ENCODE measurements at places on chromosomes 16 and 17. TPM values are rescaled to one million over a fixed set of nuclear protein-coding genes. Genes with fewer than 3 reads are reported as not detected.

DNA sequence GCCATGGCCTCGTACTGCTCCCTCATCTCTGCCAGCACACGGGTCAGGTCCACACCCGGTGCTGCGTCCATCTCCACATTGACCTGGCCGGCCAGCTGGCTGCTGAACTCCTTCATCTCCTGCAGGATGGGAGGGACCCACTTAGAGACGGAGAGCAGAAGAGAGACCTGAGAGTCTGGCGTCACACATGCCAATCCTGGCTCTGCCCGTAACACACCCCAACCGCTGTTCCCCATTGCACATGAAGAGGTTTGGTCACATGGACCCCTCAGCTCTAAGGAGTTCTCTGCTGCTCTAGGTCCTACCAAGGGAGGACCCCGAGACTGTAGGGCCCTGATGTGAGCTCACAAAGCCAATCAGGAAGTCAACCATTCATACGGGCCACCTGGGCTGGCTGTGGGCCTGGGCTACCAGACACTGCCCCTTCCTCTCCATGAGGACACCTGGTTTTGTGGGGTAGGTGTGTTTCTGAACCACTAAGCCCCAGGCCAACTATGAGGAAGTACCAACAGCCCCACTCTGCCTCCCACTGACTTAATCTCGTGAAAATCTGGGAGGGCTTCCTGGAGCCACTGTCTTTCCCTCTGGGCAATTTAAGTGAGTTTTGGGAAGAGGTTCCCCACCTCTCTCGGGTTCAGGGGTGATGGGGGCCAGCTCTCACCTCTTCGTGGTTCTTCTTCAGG, 2.4 kb downstream of the KRT15 start:
- no peak for DNase-seq
- H3K27me3 ChIP-seq: no peaks in the 10 kb centered on the region
- no peak overlapping the region for H3K4me3 ChIP-seq
- H3K36me3 ChIP-seq: no peaks in the 10 kb centered on the region
- H3K27ac ChIP-seq: no peak overlapping the region
- H3K4me1 ChIP-seq: no peaks in the 10 kb centered on the region

DNA sequence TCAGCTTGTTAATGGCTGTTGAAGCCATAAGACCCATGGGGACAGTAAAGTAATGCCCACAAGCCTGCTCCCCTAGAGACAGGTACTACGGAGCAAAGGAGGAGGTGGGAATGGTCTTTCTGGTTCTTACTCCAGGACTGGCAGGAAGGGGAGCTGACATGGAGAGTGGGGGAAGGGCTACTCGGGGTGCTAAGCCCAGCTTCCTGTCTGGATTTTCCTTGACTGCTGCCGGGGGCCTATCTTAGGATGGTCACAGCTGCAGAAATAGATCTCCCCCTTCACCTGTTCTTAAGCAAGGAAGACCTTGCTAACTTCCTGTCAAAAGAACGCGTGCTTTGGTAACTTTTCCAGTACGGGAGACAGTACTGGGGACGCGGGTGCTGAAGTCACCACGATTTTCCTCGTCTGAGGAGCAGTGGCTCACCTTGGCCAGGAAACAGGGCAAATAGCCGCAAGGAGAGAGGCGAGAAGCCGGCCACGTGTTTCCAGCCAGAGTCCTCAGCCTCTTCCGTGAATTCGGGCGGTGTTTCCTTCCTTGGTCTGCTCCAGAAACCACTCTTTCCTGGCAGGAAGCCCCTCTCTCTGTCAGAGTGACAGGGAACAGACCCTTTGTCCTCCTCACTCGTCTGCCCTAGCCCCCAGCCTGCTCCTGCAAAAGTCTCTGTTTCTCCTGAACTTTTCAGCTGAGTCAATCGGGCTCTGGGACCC, 656 bp upstream of the PRR29 start:
- H3K4me1 ChIP-seq: 0 out of 2 replicates have a peak, but pooled peaks cover 3% of the 10 kb centered on the region
- DNase-seq: peak; percentile 54
- 0 out of 3 replicates have a peak, but pooled peaks cover 2% of the 10 kb centered on the region for H3K36me3 ChIP-seq
- H3K4me3 ChIP-seq: peak overlapping the region; percentile 91
- H3K27me3 ChIP-seq: peaks cover 6% of the 10 kb centered on the region

DNA sequence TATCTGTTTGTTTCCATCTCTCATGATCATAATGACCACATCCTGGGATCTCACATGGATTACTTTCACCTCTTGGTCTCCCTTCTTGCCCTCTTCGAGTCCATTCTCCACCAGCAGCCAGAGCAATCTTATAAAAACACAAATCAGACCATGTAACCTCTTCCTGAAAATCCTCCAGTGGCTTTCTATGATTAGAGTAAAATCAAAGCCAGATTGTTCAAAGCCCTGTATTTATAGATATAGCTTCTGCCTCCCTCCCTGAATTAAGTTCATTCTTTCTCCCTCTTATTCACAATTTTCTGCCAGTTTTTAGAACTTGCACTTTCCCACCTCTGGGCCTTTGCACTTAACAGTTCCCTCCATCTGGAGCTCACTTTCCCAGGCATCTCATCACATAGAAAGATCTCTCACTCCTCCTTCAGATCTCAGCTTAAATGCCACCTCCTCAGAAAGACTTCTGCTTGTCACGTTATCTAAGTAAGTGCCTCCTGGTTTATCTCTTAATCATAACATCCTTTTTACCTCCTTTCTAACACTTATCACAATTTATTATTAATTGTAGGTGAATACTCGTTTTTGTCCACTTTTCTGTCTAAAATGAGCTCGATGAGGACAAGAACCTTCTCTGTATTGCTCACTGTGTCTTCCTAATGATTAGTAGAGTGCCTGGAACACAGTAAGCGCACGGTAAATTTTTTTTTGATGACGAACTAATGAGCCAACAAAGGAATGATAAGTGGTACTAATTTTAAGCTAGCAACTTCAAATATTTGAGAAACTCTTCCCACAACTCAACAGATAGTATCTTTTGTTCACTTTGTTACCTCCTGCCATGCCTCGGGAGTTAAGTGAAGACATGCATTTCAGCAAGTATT, 80.5 kb downstream of the CYB561 start:
- no peak for DNase-seq
- H3K36me3 ChIP-seq: no peaks in the 10 kb centered on the region
- no peak overlapping the region for H3K4me3 ChIP-seq
- no peaks in the 10 kb centered on the region for H3K27me3 ChIP-seq
- no peaks in the 10 kb centered on the region for H3K4me1 ChIP-seq

The ACSM3 gene
- 3.1 TPM for total RNA-seq

DNA sequence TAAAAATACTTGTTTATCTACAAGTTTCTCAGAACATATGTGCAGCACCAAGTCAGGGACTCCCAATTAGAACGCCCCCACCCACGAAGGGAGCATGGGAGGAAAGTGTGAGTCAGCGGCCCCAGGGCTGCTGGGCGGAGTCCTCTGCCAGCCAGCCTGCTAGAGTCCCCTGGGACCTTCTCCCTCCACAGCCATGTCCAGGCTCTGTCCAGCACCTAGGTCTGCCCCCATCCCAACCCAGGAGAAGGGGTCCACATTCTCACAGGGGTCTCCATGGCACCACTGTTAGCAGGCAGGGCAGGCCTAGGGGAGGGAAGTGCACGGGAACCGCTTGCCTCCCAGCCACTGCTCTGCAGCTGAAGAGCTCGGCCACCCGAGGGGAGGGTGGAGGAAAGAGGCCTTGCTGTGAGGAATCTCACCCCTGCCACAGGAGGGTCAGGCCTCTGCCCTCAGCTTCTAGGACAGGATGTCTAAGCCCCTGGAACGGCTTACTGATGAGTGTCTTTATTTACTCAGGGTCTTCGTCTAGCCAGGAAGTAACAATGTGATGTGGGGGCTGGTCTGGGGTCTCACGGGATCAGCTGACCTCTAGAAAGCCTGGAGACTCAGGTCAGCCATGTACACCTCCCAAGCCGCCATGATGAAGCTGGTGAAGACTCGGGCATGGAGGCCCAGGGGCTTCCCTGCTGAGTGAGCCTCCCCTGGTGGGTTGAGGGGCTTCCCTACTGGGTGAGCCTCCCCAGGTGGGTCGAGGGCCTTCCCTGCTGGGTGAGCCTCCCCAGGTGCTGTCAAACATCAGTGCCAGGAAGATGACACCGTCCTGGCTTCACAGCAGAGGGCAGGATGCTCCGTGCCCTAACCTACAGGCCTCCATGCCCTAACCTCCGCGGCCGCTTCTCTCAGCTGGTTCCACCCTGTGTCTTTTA, 190.3 kb downstream of the RBFOX3 start:
- H3K27me3 ChIP-seq: no peaks in the 10 kb centered on the region
- H3K4me3 ChIP-seq: peak overlapping the region; percentile 20
- H3K27ac ChIP-seq: no peak overlapping the region

DNA sequence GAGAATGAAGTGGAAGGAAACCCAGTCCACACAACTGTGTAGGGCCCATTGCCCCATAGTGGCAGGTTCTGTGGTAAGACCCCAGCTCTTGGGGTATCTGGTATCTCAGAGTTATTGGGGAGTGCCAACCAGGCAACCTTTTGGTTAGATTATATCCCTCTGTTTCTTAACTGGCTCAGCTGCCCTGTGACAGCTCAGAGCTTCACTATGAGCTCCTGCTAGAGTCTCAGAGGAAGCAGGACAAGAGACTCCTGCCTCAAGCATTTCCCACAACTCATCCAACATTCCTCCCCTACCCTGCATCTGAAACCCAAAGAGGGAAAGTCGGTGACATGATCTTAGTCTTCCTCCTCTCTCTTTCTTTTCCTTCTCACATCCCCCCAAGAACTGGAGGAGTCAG, 292.3 kb downstream of the SHISA9 start:
- no peaks in the 10 kb centered on the region for H3K27me3 ChIP-seq
- no peak overlapping the region for H3K27ac ChIP-seq
- no peaks in the 10 kb centered on the region for H3K36me3 ChIP-seq
- DNase-seq: no peak

GRCh38 chr17:79883202-79883601, 44.0 kb upstream of the CBX4 start:
- no peak for DNase-seq
- H3K27me3 ChIP-seq: no peaks in the 10 kb centered on the region
- H3K36me3 ChIP-seq: no peaks in the 10 kb centered on the region
- H3K4me1 ChIP-seq: no peaks in the 10 kb centered on the region
- no peak overlapping the region for H3K4me3 ChIP-seq

The VEZF1 gene
- total RNA-seq: 57.7 TPM

DNA sequence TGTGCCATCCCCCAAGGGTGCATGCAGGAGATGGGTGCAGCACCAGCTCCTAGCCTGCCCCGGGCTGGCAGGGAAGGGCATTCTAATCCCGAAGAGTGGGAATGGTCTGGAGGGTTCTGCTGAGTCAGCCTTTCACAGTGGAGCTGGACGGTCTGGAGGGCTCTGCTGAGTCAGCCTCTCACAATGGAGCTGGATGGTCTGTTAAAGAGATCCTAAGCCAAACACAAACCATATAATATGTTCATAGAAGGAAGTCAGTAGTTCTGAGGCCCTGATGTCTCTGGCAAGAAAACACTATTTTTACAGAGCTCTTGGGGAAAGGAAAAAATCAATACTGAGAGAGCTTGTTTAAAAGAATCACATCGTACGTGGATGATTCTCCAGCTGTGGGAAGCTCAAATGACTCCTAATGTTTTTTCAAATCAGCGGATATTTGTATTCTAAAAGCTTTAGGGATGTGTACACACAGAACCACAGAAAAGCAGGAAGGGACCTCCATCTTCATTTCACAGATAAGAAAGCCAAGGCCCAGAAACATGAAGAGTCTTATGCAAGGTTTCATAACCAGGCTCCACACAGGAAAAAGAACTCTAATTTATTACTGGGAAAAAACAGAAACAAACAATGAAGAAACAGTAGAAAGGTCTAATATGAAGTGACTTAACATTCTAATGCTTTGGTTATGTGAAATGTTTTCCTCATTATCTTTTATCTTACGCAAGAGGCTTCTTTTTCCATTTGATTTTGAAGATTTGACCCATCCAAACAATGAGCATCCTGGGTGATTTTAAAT, 176.3 kb downstream of the VPS53 start:
- no peak for DNase-seq
- no peak overlapping the region for H3K27ac ChIP-seq

The KRTAP17-1 gene
- total RNA-seq: not detected

GRCh38 chr17:49741009-49741691, 22.8 kb downstream of the FAM117A start:
- no peaks in the 10 kb centered on the region for H3K27me3 ChIP-seq
- H3K36me3 ChIP-seq: peaks cover 4% of the 10 kb centered on the region
- no peak overlapping the region for H3K4me3 ChIP-seq
- DNase-seq: no peak
- no peaks in the 10 kb centered on the region for H3K4me1 ChIP-seq

DNA sequence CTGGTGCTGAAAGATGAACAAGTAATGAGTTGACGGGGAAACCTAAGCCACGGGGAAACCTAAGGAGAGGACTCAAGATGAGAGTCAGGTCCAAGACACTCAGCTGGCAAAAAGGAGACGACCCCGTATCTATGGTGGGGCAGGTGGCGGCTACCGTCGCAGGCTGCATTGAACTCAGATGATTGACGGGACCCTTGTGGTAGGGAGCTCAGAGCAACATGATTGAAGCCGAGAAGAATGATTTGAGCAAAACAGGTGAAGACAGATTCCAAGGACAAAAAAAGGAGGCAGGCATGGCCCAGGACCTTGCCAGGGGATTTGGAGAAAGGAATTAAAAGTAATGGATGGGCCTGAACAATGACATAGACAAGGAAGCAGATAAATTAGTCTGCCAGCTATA, 7.5 kb upstream of the MYH3 start:
- no peak overlapping the region for H3K27ac ChIP-seq
- H3K36me3 ChIP-seq: 0 out of 3 replicates have a peak, but pooled peaks cover 1% of the 10 kb centered on the region
- H3K4me3 ChIP-seq: no peak overlapping the region
- no peak for DNase-seq
- no peaks in the 10 kb centered on the region for H3K27me3 ChIP-seq
- no peaks in the 10 kb centered on the region for H3K4me1 ChIP-seq

GRCh38 chr17:77280304-77281121, 139.7 kb downstream of the SEC14L1 start:
- H3K27me3 ChIP-seq: peaks cover 3% of the 10 kb centered on the region
- peak overlapping the region; percentile 84 for H3K4me3 ChIP-seq
- no peaks in the 10 kb centered on the region for H3K4me1 ChIP-seq
- H3K36me3 ChIP-seq: no peaks in the 10 kb centered on the region
- no peak overlapping the region for H3K27ac ChIP-seq

The PMP22 gene
- 1.5 TPM for total RNA-seq

DNA sequence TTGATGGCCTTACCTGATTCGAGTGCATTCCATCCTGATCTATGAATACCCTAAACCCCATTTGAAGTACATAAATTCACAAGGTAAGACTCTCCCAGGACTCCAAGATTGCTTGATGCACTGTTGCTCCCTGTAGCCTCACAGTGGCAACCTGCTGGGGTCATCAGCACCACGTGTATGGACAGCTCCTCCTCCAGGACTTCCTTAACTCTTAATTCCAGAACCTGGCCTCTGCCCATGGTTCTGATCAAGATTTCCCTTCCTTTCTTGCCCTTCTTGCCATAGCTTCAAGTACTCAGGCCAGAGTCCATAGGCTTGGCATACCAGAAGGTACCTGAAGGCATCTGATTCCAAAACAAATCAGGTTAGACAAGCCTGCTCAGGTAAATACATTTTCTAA, 34.0 kb upstream of the NLK start:
- H3K27me3 ChIP-seq: no peaks in the 10 kb centered on the region
- H3K27ac ChIP-seq: no peak overlapping the region
- H3K4me1 ChIP-seq: 0 out of 2 replicates have a peak, but pooled peaks cover 2% of the 10 kb centered on the region
- DNase-seq: peak; percentile 86
- H3K36me3 ChIP-seq: no peaks in the 10 kb centered on the region

GRCh38 chr17:37446027-37446426, 39.3 kb downstream of the TADA2A start:
- no peaks in the 10 kb centered on the region for H3K27me3 ChIP-seq
- no peak for DNase-seq
- H3K27ac ChIP-seq: no peak overlapping the region
- H3K4me1 ChIP-seq: no peaks in the 10 kb centered on the region

The PTX4 gene
- total RNA-seq: 0.20 TPM

GRCh38 chr17:61456688-61457225, 4.5 kb downstream of the TBX4 start:
- H3K4me1 ChIP-seq: no peaks in the 10 kb centered on the region
- peak overlapping the region; percentile 74 for H3K4me3 ChIP-seq
- H3K36me3 ChIP-seq: no peaks in the 10 kb centered on the region

The SUPT4H1 gene
- total RNA-seq: 109 TPM

All from H9 (cell line).